Esophagus mucosa (tissue), 1 donor: ENCODE measurements at places on chromosomes 3 and 15. TPM values are rescaled to one million over a fixed set of nuclear protein-coding genes. Genes with fewer than 3 reads are reported as not detected.

Gene ADGRG7
- total RNA-seq, result not detected

Gene TASOR
- total RNA-seq, result 30.0 TPM

Gene GABRB3
- 0.52 TPM for total RNA-seq

Gene ANKUB1
- total RNA-seq, result not detected

Gene CHST13
- not detected for total RNA-seq

Gene KNG1
- not detected for total RNA-seq

Gene LRRC31
- not detected for total RNA-seq
